HS-27A (cell line): ENCODE measurements at places on chromosomes 2 and 18.

- no peak for DNase-seq
These were observed at the start of gene PSMA8 for GRCh38 chr18:26133652-26134051. Gene PSMA8 (plus strand): TSS chr18:26133869. CDS start chr18:26133966, 97 bp downstream.

DNA sequence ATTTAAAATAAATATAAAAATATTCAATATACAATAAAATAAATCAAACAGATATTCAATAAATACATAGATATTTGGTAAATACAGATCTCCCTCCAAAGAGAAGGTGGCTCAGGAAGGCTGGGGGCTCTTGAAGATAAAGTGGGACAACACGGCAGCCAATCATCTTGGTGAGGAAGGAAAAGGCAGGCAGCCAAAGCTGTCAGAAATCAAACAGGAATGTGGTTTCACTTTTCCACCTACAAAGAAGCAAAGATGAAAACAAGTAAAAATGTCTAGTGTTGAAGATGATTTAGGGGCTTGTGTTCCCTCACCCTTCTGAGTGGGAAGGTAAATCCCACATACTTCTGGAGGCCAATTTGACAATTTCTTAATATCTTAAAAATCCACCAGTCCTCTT, 85.7 kb downstream of the B3GNT2 start:
- DNase-seq = no peak

DNA sequence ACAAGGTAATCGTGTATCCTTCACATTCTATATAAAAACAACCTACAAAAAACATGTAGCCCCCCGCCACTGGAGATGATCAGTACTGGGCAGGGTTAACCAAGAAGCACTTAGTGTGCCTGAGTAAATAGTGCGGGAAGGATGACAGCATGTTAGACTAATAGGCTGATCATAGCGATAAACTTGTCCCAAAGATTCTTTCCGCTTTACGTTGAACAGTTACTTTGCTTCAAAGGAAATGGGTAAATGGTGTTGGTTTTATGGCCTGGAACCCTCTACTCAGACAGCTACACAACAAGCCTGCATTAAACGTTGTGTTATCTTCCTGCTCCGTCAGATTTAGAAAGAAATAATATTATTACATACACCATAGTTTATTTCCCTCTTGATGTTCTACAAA, 67.7 kb downstream of the CTAGE1 start:
- no peak for DNase-seq

GRCh38 chr2:163736433-163737189, 803 bp upstream of the FIGN start:
- DNase-seq = no peak

- no peak for DNase-seq
These were observed 125.4 kb downstream of the CELF4 start for GRCh38 chr18:37440206-37440605.

- DNase-seq = no peak
These were observed 19.0 kb downstream of the USP39 start for GRCh38 chr2:85635011-85635410.
